ENCODE measurements at places on chromosomes 7 and 10. TPM values are rescaled to one million over a fixed set of nuclear protein-coding genes. Genes with fewer than 3 reads are reported as not detected.

DNA sequence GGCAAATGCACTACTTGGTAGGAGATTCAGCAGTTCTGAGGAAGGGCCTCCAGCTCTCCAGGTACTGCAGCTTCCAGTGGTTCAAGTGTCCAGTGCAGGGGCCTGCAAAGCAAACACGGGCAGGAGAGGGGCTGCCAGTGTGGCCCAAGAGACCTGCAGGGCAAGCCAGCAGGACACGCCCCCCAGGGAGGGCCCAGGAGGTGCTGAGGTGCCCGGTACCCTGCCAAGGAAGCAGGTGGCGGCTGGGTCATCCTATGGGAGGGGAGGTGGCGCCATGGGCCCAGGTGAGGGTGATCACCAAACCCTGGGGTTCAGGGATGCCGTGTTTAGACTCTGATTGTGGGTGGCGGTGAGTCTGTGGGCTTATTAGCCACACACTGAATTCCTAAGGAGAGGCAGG is 45.7 kb downstream of the PARP12 start:
- no peak for DNase-seq

DNA sequence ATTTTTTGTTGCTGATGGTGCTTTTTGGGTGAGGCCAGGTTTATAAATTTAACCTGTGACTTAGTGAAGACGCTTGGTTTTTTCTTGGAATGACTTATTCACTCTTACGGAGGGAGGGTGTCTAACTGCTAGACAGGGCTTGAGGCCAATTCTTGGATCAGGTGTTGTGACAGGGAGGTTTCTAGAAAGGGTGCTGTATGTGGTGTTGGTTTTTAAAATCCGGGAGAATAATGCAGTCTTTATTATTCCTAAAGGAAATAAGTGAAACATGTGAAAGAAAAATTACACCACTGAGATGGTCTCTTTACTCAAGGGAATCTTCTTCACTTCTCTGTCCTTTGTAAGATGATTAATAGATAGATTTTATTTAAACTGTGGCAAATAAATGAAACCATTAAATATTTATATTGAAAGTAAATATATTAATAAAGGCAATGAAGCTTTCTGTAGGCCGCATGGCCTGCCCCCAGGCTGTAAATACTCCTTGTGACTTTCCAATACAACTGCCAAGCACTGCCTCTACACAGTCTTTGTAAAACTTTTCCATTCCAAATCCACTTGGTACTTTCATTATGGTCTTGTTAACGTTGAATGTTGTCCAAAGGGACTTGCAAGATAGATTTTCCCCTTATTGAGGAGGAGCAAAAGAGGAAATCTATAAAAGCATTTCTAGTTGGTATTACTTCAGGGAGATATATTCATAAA is 323.1 kb downstream of the SUGCT start:
- no peak for DNase-seq

DNA sequence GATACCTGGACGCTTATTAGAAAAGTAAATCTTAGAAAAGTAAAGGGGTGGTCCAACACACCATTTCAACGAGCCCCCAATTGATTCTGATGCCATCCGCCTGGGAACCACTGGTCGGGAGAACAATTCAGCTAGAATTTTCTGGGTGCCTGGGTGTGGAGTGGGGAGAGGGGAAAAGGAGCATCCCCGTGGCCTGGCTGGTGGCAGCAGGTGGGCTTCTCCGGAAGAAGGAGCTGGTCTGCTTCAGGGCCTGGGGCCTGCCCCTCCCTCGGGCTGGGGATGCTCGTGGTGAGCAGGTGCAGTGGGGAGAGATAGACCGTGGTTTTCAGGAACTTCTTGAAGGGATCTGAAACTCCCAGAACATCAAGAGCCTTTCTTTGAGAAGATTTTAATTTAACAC is 39.9 kb upstream of the DUSP5 start:
- DNase-seq, result no peak

DNA sequence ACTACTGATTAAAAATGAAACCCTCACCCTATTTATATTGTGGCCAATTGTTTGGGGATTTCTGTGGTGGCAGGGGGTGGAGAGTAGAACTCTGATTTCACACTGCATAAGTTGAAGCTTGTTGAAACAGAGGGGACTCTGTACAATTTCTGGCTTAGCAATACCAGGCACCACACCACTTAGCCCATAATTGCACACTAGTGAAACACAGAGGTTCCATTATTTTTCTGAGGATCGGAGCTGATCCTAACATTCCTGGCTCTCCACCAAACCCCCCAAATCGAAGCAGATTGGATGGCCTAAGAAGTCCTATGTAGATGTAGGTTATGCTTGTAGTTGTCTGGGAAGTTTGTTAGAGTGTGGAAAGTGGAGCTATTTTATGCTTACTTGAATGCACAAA is 47.0 kb downstream of the PTN start:
- no peak for DNase-seq

DNA sequence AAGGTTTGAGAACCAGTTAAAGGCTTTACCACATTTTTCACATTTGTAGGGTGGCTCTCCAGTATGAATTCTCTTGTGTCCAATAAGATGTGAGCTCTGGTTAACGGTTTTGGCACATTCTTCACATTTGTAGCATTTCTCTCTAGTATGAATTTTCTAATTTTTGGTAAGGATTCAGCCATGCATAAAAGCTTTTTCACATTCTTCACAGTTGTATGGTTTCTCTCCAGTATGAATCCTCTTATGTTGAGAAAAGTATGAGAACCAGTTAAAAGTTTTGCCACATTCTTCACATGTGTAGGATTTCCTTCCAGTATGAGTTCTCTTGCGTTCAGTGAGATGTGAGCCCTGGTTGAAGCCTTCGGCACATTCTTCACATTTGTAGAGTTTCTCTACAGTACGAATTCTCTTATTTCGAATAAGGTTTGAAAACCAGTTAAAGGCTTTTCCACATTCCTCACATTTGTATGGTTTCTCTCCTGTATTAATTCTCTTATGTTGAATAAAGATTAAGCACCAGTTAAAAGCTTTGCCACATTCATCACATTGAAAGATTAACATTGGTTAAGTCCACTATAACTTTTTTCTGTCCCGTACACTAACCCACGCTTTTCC is 33.2 kb upstream of the ZNF479 start:
- no peak for DNase-seq

The RPEL1 gene
- total RNA-seq, result 0.13 TPM

DNA sequence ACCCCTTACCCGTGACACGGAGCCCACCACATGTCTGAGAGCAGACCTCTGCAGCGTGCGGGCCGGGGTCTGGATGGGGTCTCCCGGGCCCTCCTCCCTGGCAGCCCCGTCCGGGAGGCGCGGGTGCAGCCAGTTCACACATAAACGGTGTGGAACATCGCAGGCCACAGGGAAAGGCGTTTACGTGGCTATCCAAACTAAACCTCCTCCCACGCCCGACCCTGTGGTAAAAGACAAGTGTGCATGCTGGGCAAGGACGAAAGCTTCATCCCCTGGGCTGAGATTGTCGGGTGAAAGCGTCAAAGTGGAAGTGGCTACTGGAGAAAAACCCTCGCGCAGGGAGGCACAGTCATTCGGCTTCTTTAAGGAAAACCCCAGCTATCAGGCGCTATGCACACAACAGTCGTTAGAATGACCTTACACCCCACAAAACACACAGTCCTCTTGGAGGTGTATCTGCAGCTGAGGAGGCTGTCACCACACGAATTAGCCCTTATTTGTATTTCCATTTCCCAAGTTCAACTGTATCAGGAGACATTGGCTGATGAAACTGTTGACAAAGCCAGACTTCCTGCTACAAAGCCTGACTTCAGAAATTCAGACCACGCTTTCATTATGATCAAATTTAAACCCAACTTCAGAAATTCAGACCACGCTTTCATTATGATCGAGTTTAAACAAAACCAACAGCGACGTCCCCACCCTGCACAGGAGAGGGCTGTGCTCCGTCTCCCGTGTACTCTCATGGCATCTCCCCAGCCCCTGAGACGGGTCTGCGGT is 15.3 kb downstream of the GPER1 start:
- DNase-seq, result no peak

DNA sequence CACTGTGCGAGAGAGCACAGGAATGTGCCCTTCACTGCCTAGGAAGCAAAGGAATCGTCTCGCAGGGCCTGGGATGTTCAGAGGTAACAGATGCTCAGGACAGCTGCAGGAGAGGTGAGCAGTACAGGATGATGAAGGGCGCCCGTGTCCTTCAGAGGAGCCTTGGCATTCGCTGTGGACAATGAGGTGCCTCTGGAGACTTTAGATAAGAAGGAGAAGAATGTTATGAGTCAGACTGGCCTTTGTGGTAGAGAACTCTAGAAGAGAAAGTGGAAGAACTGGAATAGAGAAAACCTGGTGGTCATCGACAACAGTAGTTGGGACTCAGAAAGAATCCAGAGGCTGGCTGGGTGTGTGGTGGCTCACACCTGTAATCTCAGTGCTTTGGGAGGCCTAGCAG is 64.4 kb upstream of the LEP start:
- DNase-seq, result peak; percentile 8

The MGAM2 gene
- not detected for total RNA-seq

DNA sequence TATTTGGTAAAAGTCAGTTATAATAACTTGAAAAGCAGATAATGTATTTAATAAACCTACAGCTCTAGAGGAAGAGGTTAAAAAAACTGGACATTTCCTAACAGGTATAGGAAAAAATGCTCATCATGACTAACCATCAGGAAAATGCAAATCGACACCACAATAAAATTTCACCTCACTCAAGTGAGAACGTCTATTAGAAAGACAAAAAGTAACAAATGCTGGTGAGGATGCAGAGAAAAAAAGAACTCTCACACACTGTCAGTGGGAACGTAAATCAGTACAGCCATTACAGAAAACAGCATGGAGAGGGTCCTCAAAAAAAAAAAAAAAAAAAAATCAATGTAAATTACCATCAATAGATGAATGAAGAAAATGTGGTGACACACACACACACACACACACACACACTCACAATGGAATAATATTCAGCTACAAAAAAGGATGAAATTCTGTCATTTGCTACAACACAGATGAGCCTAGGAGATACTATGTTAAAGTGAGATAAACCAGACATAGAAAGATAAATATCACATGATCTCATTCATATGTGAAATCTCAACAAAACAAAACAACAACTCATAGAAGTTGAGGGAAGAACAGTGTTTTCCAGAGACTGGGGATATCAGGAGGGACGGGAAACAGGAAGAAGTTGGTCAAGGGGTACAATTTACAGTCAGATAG is 20.1 kb downstream of the EPC1 start:
- no peak for DNase-seq

DNA sequence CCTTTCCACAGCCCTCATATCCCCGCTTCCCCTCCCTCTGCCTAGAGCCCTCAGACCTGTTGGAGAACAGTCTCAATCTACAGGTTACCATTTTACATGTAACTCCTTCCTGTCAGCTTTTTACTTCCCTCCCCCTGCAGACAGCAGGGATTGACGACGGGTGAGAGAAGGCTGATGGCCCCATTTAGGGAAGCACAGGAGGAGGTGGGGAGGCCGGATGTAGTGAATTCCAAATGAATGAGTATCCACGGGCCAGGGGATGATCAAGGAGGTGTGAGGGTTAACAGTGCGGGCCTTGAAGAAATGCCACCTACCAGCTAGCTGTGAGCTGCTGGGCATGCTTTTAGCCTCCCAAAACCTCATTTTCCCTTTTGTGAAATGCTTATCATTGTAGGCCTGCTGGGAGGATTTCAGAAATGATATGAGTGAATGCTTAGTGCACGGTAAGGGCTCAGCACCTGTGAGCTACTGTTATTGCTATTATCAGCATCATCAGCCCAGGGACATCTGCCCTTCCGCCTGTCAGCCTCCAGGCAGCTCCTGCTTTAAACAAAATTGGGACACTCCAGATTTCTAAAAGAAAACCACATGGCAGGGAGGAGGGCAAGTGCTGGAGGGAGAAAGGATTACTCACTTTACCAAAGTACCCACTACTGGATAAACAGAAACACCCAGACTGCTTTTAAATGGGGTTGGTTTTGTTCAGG is 6.5 kb upstream of the NANOS1 start:
- peak; percentile 77 for DNase-seq

- DNase-seq, result no peak
Observed at GRCh38 chr7:23712368-23713284, 2.6 kb downstream of the STK31 start.

The VIM gene
- 240 TPM for total RNA-seq

The TMEM178B gene
- total RNA-seq, result 11.3 TPM

- no peak for DNase-seq
Observed at GRCh38 chr10:123848564-123849457, 42.8 kb downstream of the CPXM2 start.

The HOGA1 gene
- 0.79 TPM for total RNA-seq

DNA sequence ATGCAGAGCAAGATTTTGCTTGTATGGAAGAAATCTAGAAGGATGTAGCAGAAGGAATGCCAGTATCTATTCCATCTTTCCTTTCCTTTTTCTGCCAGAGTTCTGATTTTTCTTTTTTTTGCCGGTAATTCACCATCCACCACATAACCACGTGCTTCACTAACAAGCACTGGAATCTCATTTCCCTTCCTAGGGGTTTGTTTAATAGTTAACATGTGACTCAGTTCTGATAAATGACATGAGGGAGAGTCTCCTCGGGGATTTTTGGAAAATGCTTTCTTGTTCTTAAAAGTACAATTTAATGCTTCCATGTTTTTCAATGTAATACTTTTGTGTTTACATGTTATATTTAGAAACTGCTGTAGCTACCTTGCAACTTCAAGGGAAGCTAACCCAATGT is 590.2 kb downstream of the SH2D4B start:
- no peak for DNase-seq

The TAS2R3 gene
- total RNA-seq, result 0.88 TPM

- no peak for DNase-seq
Observed at GRCh38 chr7:36735172-36735571, 10.9 kb upstream of the AOAH start.

The ZMIZ1 gene
- 31.8 TPM for total RNA-seq

The OR2A7 gene
- total RNA-seq, result 2.5 TPM

Data from H9 (cell line).